ENCODE measurements at places on chromosomes 16 and 17.

DNA sequence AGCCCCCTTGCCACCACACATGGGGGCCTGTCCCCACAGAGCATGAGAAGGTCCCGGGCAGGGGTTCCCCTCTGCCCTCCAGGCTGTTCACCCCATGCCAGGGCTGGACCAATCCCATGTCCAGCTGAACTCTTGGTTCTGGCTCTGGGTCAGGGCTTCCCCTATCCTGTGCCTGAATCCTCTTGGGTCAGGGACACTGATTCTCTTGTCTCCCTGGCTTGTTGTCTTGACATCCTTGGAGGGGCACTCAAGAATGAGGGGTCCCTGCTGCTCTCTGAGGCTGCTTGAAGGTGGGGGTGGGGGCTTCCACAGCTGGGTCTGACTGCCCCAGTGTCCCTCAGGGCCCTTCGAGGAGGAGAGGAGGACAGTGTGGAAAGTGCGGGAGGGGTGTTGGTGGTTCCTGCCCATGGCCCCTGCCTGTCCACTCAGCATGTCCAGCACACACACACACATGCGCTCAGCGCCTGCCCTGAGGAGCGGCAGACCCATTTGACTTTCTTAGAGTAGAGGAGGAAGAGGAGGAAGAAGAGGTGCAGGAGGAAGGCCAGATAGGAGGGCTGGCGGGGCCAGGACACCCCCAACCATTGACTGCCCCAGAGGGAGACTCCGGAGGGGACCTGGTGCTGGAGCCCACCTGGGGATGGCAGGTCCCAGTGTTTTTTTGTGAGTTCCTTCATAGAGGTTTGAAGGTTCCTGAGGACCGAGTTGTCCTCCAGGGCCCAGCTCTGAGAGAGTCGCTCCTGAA is 47.0 kb downstream of the TNFRSF13B start:
- no peak for DNase-seq

DNA sequence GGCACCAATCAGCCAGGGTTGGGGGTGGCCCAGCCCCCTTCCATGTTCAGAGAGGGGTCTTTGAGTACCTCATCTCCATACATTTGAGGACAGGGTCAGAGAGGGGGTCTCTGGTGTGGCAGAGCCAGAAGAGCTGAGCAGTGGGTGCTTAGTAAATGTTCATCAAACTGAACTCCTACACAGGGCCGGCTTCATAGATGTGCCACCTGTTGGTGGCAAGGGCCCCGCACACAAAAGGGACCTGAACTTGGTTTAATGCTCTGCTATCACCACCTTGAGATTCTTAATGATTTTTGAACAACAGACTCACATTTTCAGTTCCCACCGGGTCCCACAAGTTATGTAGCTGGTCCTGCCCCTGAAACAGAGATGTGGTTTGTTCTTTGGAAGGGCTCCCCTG is 9.0 kb upstream of the C1QL1 start:
- no peak for DNase-seq

DNA sequence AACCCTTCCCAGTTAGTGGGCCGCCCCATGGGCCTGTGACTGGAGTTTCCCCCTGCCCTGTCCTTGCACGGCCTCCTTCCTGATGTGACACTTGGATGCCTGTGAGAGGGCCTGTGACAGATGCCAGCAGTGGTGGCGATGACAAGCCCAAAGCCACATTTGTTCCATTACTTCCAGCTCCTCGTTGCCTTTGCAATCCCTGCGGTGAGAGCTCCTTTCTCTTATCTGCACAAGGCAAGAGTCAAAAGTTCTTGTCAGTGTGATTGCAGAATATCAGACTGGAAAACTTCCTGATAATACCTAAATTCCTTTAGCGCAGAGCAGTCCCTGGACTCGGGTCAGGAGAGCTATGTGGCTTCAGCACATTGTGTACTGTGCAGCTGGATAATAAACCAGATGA is 54.4 kb upstream of the ARHGAP44 start:
- DNase-seq = no peak

- no peak for DNase-seq
These were observed 89.8 kb upstream of the ZNF750 start for GRCh38 chr17:82929676-82930042.

DNA sequence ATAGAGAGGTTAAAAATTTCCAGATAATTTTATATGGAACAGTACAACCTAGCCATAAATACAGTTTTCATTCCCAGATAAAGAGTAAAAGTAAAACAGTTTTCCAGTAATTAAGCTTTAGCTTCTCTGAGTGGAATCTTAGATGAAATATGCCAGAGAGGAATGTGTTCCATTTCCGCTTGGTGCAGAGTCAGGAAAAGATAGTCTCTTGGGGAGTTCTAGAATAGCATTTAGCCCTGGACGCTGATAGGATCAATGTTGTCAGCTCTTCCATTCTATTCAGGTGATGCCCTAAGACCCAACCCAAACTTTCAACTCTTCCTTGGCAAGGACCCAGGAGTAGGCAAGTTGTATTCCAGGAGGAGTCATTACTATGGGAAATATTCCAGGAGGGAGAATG is 30.9 kb upstream of the ABCA3 start:
- no peak for DNase-seq

GRCh38 chr16:23371368-23371767 is 69.3 kb downstream of the SCNN1B start:
- DNase-seq = no peak

DNA sequence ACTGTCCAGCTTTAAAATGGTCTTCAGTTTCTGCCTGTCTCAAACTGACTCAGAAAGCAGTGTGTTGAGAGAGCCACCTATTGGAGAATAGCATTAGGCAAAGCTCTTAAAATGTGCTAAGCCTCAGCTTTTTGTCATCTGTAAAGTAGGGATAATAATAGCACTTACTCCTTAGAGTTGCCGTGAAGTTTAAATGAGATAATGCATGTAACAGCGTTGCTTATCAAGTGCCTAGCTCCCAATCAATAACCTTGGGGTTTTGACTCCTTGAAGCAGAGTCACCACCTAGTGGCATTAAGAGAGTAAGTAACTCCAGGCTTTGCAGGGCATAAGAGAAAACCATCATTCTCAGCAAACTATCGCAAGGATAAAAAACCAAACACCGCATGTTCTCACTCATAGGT is 163.3 kb downstream of the HS3ST2 start:
- no peak for DNase-seq

GRCh38 chr17:78591263-78591671 is 14.1 kb upstream of the DNAH17 start:
- no peak for DNase-seq

DNA sequence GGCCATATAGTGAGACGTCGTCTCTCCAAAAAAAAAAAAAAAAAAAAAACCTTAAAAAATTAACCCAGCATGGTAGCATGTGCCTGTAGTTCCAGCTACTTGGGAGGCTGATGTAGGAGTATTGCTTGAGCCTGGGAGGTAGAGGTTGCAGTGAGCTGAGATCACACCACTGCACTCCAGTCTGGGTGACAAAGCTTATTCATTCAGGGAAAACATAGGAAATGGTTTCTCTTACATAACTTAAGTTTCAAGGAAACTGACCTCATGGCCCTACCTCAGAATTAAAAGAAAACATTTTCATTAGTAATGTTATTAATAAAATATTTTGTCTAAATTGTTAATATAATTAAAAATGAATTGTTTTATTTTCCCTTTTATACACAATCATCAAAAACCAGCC is 31.4 kb downstream of the COG1 start:
- DNase-seq = no peak

DNA sequence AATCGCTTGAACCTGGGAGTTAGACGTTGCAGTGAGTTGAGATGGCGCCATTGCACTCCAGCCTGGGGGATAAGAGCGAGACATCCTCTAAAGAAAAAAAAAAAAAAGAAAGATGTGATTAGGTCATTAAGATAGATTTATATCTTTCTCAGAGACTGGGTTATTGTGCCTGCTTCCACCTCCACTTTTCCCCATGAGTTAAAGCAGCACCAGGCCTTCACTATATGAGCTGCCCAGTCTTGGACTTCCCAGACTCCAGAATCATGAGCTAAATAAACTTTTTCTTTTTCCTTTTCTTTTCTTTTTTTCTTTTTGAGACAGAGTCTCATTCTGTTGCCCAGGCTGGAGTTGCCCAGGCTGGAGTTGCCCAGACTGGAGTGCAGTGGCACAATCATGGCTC is 19.4 kb upstream of the CDH1 start:
- no peak for DNase-seq

DNA sequence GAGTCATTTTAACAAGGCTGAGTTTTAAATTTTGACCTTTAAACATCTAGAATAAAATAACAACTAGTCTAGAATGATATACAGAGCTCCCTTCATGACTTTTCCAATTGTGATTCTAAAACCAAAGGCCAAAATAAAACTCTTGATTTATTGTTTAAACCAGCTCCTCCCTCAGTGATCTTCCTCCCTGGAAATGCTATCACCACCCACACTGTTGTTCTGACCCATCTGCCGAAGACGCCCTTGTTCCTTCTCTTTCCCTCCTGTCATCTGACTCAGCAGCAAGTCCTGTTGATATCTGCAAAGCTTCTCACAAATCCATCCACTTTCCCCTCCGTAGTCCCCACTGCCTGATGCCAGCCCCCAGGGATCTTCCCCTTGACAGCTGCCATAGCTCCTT is 231.6 kb upstream of the DYNLRB2 start:
- no peak for DNase-seq

- no peak for DNase-seq
These were observed 18.0 kb downstream of the ITGAM start for GRCh38 chr16:31277659-31278260.

GRCh38 chr16:533391-534123 is 6.0 kb downstream of the CAPN15 start:
- DNase-seq = no peak

DNA sequence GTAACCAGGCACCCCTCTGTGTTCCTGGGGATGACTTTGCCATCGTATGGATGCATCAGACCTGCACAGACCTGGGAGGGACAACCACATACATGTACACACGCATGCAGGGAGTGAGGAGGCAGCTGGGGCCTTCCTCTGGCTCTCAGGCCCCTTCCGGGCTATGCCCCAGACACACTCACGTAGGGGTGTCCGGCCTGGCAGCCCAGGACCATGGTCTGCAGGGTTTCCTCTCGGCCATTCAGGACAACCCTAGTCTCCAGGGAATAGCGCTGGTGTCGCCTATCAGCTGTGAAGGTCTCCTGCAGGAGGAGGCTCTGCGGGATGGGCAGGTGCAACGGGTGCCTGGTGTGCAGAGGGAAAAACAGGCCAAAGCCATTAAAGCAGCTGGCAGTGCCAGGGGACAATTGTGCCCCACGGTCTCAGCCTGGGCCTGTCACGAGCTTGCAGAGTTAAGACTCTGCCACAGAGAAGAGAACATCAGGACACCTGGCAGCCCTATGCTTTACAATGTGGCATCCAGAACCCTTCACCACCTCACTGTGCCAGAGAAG is 101.4 kb downstream of the RMI2 start:
- DNase-seq = no peak

DNA sequence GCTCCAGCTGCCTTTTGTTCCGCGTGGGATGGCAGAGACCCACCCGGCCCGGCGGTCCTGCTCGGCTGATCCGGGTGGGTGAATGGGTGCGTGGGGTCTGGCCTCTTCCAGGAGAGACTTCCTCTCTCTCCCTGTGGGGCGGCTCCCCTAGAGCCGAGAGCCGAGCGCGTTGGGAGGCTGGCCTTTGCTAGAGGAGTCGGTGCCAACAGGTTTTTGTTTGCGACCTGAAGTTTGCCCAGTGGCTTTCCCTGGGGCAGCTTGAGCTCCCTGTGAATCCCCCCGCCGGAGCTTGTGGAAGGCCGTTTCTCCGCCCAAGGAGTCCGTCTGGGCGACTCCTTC is 970 bp downstream of the EPN2 start:
- no peak for DNase-seq

DNA sequence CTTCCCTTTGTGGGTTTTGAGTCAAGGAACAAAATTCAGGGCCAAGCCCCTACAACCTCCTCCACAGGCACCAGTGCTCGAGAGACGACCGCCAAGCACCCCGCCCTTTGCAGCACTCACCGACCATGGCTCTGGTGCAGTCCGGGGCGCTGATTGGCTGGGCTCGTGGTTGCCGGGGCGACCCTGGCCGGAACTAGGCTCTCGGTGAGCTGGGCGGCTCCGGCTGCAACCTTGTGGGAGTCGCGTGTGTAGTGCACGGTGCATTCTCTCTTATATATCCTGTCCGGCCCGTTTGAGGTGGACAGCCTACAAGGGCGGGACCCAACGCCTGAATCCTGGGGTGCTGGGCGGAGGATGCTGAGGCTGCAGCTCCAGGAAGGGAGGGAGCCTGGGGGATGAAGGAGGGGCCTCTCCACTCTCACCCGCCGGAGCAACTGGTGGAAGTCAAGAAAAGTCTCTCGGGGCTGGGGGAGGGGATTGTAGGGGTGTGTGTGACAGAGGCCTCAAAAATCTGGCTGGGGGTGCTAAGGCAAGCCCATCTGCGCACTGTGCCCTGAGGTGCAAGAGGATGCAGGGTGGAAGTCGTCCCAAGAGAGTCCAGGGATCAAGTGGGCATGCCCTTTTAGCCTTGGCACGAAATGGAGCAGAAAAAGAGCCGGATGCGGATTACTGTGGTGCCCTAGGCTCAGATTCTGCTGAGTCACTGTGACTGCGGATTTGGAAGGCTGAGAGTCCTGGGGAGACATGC is at the start of gene NQO1:
Gene NQO1 (minus strand): TSS at position 248 of the 748 bp plus-strand sequence. CDS start 121 bp downstream, at position 127.
- DNase-seq = peak; percentile 69

DNA sequence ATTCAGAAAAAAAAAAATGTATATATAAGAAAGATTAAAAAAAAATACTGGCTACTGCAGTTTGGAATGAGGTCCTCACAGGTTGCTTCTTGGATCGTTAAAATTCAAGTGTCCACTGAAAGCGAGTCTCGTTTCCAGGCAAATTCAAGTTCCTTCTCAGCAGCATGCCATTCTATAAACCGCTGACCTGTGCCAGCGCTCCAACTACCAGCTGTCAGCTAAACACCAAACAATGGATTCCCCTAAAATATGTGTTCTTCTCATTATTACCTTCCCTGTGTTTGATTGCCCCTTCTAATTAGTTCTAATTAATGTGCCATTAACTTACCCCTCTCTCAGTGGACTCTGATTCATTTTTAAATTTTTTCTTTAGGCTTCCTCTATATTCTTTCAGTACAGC is 92.4 kb downstream of the DNAH9 start:
- DNase-seq = no peak

GRCh38 chr17:55806745-55807495 is 56.1 kb downstream of the PCTP start:
- no peak for DNase-seq

- no peak for DNase-seq
These were observed 601 bp downstream of the JMJD8 start for GRCh38 chr16:683396-684070.

DNA sequence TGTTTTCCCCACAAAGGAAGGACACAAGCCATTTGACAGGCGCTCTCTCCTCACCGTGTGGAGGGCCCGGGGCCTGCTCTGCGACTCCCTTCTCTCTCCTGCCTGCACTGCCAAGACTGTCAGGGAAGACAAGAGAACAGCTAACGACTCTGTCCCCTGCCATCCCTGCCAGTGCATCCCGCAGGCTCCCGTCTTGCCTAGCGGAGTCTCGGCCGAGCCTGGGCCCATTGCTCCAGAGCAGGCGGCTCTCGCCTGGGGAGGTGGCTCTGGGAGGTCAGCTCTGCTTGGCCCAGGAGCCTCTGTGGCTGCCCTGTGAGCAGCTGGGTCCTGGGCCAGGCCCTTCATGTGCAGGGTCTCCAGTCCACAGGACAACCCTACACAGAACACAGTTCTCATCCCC is 53.0 kb downstream of the WNT3 start:
- no peak for DNase-seq
